Stimulated activated CD8-positive, alpha-beta memory T cell treated with anti-CD3 and anti-CD28 coated beads, Interleukin-7, amount 100 ng/mL, for 24 hours (primary cell): ENCODE measurements at places on chromosomes 13 and 19.

DNA sequence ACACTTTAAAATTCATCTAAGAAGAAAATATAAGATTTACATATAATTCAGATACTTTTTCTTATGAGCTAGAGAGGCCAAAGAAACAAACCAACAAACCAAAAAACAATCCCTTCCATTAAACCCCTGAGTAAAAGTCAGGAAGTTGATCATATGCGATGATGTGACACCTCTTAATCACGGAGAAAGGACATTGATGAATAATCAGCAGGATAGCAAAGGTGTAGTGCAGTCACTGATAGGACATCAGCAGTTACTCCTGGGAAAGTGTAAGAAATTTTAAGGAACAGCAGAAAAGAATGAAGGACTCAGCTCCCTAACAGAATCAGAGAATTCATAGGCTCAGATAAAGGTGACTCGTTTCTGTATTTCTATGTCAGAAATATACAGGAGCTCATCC is 202.4 kb upstream of the EDNRB start:
- DNase-seq = no peak

DNA sequence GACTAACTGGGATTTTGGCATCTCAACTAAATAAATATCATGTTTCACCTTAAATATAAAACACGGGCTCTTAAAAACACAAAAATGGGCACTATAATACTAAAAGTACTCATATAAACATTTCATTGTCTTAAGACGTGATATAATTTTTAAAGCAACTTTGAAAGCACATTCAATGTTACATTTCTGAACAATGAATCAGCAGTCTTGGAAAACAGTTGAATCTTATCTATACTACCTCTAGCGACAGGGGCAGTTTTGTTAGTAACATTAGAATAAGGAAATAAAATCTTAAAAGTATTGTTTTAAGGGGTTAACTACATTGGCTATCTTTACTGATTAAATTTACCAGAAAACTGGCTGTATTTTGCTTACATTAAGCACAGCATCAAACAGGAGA is 156.9 kb downstream of the UGGT2 start:
- no peak for DNase-seq

- DNase-seq = no peak
Measured at GRCh38 chr13:110882972-110883371, 31.9 kb downstream of the ANKRD10 start.

GRCh38 chr13:42396501-42396900 is 124.5 kb downstream of the AKAP11 start:
- no peak for DNase-seq

DNA sequence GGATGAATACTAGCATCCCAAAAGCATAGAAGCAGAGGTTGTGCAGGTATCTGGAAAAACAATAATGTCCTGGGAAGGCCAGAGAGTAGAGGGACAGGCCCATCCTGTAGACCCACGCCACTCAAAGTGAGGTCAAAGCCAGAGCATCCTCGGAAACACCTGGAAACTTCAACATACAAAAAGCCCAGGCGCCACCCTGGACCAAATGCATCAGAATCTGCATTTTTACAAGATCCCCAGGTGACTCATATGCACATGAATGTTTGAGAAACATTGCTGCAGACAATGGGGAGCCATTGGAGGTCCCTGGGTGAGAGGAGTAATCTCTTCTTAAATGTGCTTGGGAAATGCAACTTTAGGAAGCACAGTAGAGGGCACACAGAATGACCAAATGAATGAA is 684.1 kb downstream of the DIAPH3 start:
- no peak for DNase-seq

DNA sequence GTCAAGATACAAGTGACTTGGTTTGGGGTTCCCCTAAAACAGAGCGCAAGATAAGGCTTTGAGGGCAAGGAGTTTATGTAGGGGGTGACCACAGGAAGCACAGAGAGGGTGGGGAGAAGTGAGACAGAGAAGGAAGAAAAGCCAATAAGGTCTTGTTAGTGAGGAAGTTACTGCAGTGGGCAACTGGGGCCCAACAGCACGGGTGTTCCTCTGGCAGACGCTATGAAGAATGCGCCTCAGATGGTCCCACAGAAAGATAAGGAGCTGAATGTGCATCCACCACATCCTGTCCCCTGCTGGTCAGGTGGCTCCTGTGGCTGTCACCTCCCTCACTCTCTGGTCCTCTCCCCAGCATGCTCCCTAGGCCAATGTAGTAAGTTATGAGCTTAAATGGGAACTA is 333.5 kb downstream of the TSHZ3 start:
- no peak for DNase-seq

DNA sequence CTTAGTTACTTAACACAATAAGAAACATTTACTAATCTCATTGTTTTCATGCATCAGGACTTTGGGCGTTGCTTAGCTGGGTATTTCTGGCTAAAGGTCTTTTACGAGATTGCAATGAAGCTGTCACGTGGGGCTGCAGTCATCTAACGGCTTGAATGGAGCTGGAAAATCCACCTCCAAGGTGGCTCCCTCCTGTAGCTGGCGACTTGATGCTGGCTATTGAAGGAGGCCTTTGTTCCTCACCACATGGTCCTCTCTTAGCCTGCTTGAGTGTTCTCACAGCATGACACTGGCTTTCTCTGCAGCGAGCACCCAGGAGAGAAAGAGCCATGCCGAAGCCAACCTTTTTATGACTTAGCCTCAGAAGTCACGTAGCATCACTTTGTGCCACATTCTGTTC is 92.0 kb downstream of the NHLRC3 start:
- DNase-seq = no peak

GRCh38 chr13:103331924-103332323 is 265.7 kb upstream of the SLC10A2 start:
- DNase-seq = no peak

DNA sequence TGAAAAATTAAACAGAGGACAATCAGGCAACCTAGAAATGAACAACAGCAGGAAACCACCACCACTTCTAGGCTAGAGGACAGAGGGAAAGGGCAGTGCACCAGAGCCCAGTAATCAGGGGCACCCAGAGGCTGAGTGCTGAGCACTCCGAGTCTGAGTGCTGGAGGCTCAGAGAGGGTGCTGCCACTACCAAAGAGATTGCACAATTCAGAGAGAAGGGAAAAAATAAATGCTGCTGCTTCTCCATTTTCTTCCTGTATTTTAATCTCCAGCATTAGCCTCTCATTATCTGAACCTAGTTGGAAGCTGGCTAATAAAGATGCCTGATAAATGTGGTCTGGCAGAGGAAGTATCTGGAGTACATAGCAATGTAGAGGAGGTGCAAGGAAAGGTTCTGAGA is 11.8 kb upstream of the ZNF175 start:
- no peak for DNase-seq

DNA sequence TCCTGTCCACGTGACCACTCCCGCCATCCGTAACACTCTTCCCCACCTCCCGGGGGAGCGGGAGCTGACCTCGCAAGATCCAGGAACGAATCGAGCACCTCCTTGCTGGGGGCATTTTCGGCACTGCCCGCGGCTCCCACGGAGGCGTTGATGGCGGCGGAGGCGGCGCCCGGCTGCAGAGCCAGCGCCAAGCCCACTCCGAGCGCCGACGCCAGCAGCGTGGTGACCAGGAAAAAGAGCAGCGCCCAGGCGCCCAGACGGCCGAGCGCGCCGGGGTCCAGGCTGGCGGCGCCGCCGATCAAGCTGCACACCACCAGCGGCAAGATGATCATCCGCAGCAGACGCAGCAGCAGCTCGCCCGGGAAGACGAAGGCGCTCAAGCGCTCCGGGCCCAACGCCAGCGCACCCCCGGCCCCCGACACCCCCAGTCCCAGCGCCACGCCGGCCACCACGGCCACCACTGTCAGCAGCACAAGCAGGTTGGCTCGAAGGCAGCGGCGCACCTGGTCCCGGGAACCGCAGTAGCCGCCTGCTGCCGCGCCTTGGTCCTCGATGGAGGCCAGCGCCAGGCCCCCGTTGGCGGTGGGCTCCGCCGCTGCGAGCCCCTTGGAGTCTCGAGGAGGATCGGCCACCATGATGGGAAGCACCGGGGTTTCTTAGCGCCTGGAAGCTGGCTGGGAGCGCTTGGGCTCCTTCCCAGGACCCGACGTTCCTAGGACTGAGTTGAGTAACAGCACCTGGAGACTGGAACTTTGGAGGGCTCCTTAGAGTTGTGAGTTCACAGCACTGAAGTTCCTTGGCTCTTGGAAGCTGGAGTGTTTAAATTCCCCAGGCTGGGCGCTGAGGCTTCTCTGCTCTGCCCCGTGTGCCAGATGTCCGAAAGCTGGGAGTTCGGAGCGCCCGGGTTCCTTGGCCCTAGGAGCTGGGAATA is 798 bp downstream of the SLC1A5 start:
- no peak for DNase-seq

DNA sequence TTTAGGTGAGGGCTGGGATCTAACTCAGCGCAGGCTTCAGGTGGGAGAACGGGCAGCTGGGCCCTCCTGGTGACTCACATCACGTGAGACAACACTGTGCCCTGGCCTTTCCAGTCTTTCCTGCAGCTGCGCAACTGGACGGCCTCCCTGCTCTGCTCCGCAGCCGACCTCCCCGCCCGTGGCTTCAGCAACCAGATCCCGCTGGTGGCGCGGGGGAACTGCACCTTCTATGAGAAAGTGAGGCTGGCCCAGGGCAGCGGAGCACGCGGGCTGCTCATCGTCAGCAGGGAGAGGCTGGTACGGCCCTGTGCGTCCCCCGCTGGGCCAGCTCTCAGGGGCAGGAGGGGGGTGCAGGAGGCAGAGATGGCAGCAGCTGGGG is 8.8 kb downstream of the SPPL2B start:
- no peak for DNase-seq

GRCh38 chr13:59504407-59504806 is 659.3 kb downstream of the DIAPH3 start:
- no peak for DNase-seq
